ENCODE measurements at places on chromosomes 2 and 18. TPM values are rescaled to one million over a fixed set of nuclear protein-coding genes. Genes with fewer than 3 reads are reported as not detected.

GRCh38 chr2:72579591-72580180 is 246.1 kb downstream of the EXOC6B start:
- no peak for DNase-seq

Gene MC2R
- not detected for total RNA-seq

- DNase-seq = no peak
Measured at GRCh38 chr2:167451496-167452289, 563.4 kb downstream of the XIRP2 start.

DNA sequence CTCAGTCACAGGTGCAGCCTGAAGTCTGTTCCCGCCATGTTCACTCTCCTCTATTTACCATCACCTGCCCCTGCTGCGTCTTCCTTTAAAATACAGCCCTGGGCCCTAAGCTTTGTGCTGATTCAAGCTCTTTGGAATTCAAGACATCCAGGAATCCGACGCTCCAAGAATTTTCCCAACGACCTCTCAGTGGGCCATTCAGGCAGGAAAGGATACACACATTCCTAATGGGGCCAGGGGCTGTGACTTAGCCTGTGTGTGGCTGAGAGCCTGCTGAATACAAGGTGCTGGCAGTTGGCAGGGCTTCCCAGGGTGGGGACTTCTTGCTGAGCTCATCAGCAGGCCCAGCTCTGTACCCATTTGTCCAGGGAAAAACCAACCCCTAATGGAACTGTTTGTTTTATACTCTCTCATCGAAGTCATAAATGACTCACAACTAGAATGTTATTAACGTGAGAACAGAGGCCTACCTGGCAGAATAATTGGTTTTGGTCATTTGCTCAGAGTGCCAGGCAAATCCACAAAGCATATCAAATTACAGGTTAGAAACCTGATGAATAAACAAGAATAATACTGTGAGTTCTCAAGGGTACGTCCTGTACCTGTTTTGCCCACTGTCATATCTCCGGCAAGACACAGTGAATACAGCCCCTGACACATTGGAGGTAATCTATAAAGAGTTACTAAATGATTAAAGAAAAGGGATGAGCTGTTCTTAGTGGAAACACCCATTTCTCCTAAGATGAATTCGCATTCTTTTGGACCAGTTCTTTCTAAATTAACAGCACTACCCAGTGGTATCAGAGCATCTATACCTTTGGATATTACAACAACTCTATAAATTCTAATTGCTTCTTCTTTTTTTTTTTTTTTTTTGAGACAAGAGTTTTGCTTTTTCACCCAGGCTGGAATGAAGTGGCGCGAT is 12.6 kb upstream of the KCMF1 start:
- DNase-seq = peak; percentile 55

GRCh38 chr2:112187805-112188596 is 49.8 kb downstream of the FBLN7 start:
- DNase-seq = peak; percentile 22

DNA sequence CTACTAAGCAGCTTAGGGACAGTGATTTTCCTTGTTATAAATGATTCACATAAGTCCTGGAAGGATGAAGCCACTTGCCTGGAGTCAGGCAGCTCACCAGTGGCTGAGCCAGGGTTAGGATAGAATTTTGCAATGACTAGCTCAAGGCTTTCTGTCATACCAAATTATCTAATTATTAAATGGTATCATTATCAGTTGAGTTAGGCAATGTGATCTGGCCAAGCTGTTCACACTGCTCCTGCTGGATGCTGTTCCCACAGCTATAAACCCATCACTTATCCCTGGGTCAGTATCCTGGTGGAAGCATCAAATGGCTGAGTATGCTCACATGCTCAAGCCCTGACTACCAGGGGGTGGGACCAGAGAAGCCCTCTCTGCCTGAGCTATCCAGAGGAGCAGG is 235.2 kb downstream of the MTX2 start:
- no peak for DNase-seq

DNA sequence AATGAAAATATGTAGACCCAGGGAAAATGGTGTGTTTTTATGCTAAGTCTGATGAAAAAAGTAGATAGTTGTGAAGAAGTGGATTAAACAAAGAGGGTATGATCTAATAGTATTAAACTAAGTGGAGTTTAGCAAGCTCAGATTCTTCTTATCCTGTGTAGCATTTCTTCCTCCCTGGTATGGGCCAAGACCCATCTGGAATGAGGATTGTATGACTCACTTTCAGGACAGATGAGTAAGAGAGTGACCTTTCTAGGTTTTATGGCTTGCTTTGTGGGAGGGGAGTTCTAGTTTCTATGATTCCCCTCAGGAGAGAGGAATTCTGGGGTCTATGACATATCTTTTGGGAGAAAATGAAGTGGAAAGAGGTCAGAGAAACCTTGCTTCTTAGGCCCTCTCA is 550.1 kb downstream of the SPAG16 start:
- no peak for DNase-seq

- DNase-seq = no peak
Measured at GRCh38 chr2:167471332-167471731, 583.1 kb downstream of the XIRP2 start.

GRCh38 chr2:202373490-202373889 is 2.6 kb upstream of the BMPR2 start:
- no peak for DNase-seq

DNA sequence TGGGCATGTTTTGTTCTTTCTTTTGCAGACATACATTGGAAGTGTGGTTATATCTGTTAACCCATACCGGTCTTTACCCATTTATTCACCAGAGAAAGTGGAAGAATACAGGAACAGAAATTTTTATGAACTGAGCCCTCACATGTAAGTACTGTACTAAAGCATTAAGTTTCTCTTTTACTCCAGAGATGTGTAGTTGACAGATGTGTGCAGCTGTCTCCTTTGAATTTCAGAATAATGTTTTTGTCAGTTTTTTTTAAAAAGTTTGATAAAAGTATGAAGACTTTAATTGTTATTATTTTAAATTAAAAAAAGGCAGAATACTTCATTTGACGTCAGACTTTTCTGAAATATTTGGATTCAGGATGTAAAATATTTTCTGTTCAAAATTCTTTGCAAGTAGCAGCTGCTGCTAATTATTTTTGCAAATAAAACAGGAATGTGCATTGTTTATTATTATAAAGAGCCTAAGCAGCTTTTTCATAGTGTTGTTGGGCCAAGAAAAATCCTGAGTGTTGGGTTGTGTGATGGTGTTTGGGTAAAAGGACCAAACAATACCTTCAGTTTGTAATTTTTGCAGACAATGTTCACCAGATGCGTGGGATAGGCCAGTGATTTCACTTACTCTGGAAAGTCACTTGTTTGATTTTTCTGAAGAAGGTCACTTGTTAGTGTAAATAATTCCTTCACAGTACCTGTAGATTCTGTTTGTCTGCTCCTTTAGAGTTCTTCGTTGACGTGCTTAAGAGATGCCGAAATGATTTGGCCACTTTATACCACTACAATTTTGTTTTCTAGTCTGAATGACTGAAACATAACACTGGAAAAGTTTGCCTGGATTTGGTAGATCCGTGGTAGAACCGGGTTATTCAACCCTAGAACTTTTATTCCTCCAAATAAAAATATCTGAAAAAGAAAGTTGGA is 51.1 kb downstream of the MYO1B start:
- no peak for DNase-seq

DNA sequence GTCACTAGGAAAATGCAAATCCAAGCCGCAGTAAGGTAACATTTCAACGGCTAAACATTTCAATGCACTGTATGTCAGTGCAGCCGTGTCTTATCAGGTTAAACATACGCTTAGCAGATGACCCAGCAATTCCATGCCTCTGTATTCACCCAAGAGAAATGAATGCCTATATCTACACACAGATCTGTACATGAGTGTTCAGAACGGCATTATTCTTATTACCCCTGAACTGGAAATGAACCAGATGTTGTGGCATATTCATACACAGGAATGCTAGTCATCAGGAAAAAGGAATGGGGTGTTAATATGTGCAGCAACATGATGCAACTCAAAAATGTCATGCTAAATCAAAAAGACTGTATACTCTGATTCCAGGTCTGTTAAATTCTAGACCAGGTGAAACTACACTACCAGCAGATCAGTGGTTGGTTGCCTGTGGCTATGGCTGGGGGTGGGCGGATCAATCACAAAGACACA is 80.4 kb upstream of the RPL31 start:
- no peak for DNase-seq

DNA sequence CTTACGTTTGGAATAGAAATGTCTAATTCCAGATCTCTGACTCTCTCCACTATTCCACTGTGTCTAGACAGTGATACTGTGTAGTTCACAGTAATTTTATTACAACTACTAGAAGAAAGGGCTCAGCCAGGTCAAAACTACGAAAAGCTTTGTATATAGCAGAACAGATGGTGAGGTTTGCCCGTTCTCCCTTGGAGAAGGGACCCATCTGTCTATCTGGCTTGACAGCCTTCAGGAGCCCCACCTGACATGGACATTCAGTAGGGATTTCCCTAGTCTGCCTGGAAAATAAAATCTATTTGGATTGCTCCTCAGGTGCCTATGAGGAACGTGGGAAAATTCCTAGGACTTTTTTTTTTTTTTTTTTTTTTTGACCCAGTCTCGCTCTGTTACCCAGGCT is 435.4 kb downstream of the NRXN1 start:
- no peak for DNase-seq

DNA sequence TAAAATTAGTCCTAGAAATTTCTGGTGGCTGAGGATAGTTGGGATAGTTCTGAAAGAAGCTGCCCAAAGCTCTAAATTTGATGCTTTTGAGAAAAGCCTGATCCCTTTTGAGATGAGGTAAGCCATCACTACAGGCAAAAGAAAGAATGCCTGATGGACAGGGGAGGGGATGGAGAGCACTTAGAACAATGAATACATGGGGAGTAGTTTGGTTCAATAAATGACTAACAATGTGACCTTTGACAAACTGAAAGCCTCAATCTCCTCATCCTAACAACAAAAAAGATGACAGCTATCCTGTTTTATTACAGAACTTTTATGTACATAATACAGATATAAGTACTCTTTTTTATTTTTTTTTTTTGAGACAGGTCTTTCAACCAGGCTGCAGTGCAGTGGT is 42.7 kb downstream of the GFPT1 start:
- DNase-seq = no peak

Gene CRACDL
- total RNA-seq = 17.9 TPM

DNA sequence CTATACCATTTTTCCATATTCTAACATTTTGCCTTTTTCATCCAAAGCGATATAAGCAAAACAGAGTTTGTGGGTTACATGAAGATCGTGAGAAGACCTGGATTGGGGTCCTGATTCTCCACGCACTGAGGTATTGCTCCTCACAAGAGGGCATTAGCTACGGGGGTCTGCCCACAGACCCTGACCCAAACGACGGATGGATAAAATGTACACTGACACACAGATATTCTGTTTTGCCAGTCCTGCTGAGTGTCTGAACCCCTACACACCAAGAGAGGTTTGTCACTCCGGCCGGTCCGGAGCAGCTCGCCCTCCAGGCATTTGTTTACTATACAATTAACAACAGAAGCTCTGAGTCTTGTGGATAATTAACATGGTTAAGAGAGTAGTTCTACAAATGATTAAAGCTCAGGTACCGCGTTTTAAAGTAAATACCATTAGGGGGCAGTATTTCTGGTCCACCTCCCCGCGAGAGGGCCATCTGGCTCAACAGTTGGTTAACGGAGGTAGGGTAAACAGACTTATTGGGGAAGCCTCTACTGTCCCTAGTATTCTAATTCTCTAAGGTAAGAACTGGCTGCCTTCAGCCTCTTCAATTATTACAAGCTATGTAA is 28.4 kb downstream of the SCYGR8 start:
- DNase-seq = no peak

Gene LYPD6B
- not detected for total RNA-seq

DNA sequence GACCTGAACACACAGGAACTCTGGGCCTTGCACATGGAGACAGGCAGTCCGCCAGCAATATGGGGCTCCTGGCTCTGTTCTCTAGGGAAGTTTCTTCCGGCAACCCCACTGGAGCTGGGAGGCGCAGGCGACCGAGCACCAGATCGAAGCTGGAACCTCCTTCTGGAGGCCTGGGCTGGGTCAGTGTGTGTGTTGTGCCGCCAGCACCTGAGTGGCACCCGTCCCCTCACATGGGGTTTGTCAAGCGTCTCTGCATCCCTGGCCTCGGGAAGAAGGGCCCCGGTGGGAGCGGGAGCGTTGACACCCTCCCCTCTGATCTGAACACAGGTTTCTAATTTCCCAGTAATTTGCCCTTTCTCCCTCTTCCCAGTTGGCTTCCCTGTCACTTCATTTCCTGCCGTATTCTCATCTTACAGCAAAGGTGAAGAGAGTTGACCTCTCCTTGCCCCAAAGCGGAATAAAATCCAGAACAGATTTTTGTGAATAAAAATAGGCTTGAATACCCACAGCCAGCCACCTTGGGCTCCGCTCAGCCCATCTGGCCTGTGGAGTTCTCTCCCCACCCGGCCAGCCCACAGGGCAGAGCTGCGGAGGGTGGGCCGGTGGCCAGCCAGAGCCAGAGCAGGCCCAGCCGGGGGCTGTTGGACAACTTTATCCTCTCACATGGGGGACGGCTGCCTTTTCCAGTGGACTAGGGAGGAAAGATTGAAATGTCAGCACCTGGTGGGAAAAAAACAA is 85.9 kb downstream of the APOB start:
- DNase-seq = no peak

GRCh38 chr2:96489663-96490062 is 15.5 kb downstream of the NEURL3 start:
- no peak for DNase-seq

Gene ANKRD23
- total RNA-seq = 4.1 TPM

DNA sequence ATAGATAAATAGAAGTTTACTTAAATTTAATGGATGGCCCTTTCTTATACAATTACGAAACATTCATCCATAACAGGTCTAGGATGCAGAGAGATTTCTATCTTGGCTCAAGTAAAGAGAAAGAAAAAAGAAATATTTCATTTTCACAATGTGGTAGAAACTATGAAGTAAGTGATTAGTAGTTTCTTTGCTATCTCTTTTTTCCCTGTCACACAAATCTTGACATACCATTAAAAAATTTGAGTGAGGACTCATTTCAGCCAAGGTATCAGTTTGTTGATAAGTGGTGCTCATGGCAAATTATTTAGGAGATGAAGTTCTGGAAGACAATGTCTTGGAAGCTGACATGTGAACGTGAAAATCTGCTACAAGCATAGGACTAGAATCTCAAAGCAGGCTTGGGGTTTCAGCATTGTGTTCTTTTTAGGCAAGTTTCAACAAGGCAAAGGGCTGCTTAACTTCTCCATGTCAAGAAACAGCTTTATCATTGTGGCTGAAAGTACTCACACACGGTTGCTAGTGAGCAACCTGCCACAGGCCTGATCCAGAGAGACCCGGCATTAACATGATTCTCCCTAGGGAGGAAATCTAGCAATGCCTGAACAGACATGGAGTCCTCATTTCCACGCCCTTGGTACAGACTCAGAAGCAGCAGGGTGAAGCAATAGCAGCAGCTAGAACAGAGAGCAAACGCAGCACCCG is 414.6 kb downstream of the DLGAP1 start:
- no peak for DNase-seq

GRCh38 chr18:35581898-35582641 is 530 bp downstream of the GALNT1 start:
- DNase-seq = no peak

Gene POTEF
- total RNA-seq = not detected

- DNase-seq = no peak
Measured at GRCh38 chr2:10316336-10316735, 13.6 kb downstream of the HPCAL1 start.

- DNase-seq = no peak
Measured at GRCh38 chr2:197940382-197940781, 136.0 kb downstream of the PLCL1 start.

Gene CCL20
- not detected for total RNA-seq

- no peak for DNase-seq
Measured at GRCh38 chr2:206443735-206444527, 599 bp downstream of the ADAM23 start.

- no peak for DNase-seq
Measured at GRCh38 chr18:22224339-22224738, 55.0 kb downstream of the GATA6 start.

Gene SLC9A2
- 151 TPM for total RNA-seq

Gene GFPT1
- total RNA-seq = 28.4 TPM

Gene ELOA2
- total RNA-seq = not detected

Data from transverse colon (tissue), 4 donors.